ENCODE measurements at places on chromosomes 4 and X. TPM values are rescaled to one million over a fixed set of nuclear protein-coding genes. Genes with fewer than 3 reads are reported as not detected.

The ERCC6L gene
- total RNA-seq: not detected

The MGARP gene
- not detected for total RNA-seq

The C4orf54 gene
- total RNA-seq: not detected

The ASB11 gene
- total RNA-seq: not detected

The HS6ST2 gene
- not detected for total RNA-seq

The LONRF3 gene
- 17.0 TPM for total RNA-seq

DNA sequence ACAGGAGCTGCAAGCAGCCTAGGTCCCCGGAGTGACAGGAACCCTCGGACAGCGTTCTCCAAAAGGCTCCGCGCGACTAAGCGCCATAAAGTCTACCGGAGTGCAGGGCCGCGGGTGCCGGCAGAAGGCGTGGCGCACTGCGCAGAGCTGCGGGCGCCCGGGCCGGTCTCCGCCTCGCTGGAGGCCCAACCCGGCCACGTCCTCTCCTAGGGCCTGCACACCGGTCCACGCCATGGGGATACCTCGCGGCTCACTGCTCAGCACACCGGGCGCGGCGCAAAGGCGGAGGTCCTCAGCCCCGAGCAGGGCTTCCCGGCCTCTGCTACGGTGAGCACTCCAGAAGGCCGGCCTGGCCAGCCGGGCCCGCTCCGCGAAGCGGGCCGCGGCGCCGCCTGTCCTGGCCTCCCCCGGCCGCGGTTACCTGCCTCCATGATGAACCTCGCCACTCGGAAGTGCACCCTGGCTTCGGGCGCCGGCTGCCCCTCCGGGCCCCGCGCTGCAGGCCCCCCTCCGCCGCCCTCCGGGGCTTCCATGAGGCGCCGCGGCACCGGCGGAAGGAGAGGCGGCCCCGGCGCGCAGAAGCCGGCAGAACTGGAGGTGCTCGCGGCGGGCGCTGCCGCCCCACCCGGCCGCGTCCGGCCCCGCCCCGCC is at the start of gene CCNQ:
TSS of gene CCNQ (minus strand) at position 599 of the 651 bp plus-strand sequence. CDS start at position 533, 66 bp downstream.
- no peak for DNase-seq
- H3K4me3 ChIP-seq: peak within 1 kb of the TSS; percentile 95
- H3K36me3 ChIP-seq: no peaks in the 10 kb centered on the region
- H3K4me1 ChIP-seq: peaks cover 31% of the 10 kb centered on the region

DNA sequence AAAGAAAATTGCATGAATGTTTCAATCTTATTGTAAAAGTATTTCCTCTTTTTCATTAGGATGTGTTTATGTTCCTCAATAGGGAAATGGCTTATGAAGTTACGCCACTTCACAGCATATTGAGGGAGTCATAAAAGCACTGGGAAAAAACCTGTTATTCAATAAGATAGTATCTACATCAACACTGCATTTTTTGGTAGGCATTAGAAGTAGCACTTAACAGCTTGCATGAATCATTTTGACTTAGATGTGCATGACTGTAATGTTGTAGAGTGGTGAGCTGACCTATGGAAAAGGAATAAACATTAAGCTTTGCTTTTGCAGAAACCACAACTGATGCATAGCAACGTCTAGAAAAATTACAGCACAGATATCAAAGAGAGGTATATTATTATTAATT is 111.2 kb upstream of the GRXCR1 start:
- peaks cover 2% of the 10 kb centered on the region for H3K36me3 ChIP-seq
- no peak overlapping the region for H3K4me3 ChIP-seq
- no peak overlapping the region for H3K27ac ChIP-seq
- DNase-seq: no peak
- no peaks in the 10 kb centered on the region for H3K27me3 ChIP-seq
- H3K4me1 ChIP-seq: peaks cover 3% of the 10 kb centered on the region

GRCh38 chrX:1442724-1443367 is 9.9 kb downstream of the ASMTL start:
- no peak overlapping the region for H3K27ac ChIP-seq
- H3K4me1 ChIP-seq: no peaks in the 10 kb centered on the region
- DNase-seq: no peak
- no peak overlapping the region for H3K4me3 ChIP-seq

- H3K4me3 ChIP-seq: no peak overlapping the region
- H3K27me3 ChIP-seq: peaks cover 41% of the 10 kb centered on the region
Observed at GRCh38 chr4:57119054-57119651, 9.0 kb upstream of the IGFBP7 start.

GRCh38 chrX:13357925-13358324 is 38.1 kb upstream of the ATXN3L start:
- DNase-seq: no peak
- peaks cover 3% of the 10 kb centered on the region for H3K4me1 ChIP-seq
- H3K4me3 ChIP-seq: no peak overlapping the region
- no peaks in the 10 kb centered on the region for H3K36me3 ChIP-seq
- no peak overlapping the region for H3K27ac ChIP-seq
- no peaks in the 10 kb centered on the region for H3K27me3 ChIP-seq

DNA sequence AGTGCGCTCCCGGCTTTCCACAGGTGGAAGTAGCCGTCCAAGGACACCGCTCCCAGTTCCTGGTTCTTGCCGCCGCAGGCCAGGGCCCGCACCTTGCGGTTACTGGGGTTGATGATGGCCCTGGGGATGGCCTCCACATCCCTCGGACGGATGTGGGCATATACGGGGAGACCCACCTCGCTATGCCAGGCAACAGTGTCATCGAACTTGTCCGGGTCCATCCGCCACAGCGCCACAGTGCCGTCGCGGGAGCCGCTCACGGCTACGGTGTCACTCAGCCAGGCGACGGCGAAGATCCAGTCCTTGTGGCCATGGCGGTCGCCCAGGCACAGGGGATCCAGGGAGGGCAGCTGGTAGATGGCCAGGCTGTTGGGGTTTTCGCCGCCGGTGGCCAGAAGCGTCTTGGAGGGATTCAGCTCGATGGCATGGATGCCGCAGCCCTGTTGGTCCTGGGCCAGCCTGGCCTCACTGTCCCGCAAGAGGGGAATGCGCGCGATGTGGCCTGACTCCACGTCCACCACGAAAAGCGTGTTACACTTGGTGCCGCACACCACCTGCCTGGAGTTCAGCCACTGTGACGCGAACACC is 795 bp downstream of the DCAF12L1 start:
- H3K4me1 ChIP-seq: no peaks in the 10 kb centered on the region
- no peak overlapping the region for H3K4me3 ChIP-seq
- DNase-seq: no peak
- H3K27ac ChIP-seq: no peak overlapping the region

DNA sequence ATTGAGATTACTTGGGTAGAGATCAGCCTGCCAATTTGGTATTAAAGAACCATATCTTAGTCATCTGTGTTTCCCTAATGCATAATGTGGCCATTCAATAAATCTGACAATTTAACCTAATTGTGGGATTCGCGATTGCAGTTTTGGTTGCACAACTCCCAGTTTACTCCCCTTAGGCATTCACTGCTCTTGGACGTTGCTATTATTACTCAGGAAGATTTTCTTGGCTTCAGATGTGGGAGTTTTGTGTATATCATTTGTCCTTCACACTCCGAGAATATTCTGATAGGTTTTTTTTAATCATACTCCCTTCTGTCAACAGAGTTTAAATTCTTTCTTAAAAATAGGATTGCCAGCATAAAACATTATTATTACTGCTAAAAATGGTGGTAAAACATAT is 22.0 kb upstream of the TRPC3 start:
- peaks cover 6% of the 10 kb centered on the region for H3K36me3 ChIP-seq
- no peak overlapping the region for H3K27ac ChIP-seq
- no peak for DNase-seq
- H3K4me3 ChIP-seq: no peak overlapping the region
- peaks cover 9% of the 10 kb centered on the region for H3K4me1 ChIP-seq

GRCh38 chrX:153649178-153649914 is 2.3 kb downstream of the DUSP9 start:
- DNase-seq: no peak
- H3K4me3 ChIP-seq: no peak overlapping the region
- no peaks in the 10 kb centered on the region for H3K36me3 ChIP-seq
- H3K27ac ChIP-seq: no peak overlapping the region
- H3K4me1 ChIP-seq: no peaks in the 10 kb centered on the region

DNA sequence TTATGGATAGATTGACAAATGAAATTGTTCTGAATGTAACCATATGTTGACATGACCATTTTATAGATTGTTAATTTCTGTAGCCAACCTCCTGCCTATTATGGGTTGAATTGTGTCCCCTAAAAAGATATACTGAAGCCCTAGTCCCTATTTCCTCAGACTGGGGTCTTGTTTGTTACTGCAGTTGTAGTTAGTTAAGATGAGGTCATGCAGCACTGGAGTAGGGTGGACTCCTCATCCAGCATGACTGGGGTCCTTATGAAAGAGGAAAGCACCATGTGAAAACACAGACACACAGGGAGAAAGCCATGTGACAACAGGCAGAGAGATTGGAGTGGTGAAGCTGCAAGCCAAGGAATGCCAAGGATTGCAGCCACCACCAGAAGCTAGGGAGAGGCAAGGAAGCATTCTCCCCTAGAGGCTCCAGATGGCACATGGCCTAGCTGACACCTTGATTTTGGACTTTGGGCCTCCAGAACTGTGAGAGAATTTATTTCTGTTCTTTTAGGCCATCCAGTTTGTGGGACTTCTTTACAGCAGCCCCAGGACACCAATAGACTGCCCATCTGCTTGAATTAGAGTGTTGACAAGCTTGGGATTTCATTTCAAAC is 14.0 kb downstream of the MTM1 start:
- H3K4me3 ChIP-seq: no peak overlapping the region
- no peaks in the 10 kb centered on the region for H3K36me3 ChIP-seq
- peaks cover 21% of the 10 kb centered on the region for H3K4me1 ChIP-seq
- no peak for DNase-seq

DNA sequence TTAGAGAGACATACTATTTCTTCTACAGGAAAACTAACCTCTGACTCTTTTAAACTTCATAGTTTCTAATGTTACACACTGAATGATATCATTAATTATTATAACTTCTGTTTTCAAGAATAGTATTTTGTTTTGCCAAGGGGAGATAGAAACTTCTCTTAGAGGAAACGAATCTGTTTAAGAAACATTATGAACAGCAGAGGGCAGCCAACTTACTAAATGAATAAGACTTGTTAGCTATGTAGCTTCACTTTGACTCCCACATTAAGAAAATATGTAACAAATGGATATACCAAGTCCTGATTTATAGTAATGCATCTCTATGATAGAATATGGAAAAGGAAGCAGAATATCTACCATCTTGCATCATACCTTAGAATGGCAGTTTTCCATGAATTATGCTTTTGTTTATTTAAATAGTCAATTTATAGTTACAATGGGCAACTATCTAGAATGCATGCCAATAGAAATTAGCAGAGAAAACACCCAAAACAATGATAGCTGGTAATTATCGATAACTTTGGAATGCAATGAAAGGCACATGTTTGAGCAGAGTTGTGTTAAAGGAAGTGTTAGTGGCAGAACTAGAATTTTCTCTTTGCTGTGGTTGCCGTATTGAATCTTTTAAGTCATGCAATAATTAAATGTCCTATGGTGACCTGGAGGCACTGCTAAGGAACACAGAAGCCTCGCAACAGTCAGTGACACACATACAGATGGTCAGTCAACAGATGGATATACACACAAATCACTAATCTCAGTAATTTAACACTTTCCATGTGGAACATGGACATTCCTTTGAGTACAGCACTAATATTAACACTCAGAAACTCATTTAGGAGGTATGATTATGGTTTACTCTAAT is 105.7 kb upstream of the PDLIM3 start:
- H3K4me1 ChIP-seq: peaks cover 3% of the 10 kb centered on the region
- no peak overlapping the region for H3K27ac ChIP-seq
- H3K27me3 ChIP-seq: peaks cover 59% of the 10 kb centered on the region
- H3K4me3 ChIP-seq: no peak overlapping the region
- no peak for DNase-seq

- H3K4me3 ChIP-seq: no peak overlapping the region
- DNase-seq: no peak
- no peaks in the 10 kb centered on the region for H3K27me3 ChIP-seq
- H3K4me1 ChIP-seq: no peaks in the 10 kb centered on the region
- no peak overlapping the region for H3K27ac ChIP-seq
Observed at GRCh38 chr4:125677665-125678307, 363.0 kb downstream of the FAT4 start.

DNA sequence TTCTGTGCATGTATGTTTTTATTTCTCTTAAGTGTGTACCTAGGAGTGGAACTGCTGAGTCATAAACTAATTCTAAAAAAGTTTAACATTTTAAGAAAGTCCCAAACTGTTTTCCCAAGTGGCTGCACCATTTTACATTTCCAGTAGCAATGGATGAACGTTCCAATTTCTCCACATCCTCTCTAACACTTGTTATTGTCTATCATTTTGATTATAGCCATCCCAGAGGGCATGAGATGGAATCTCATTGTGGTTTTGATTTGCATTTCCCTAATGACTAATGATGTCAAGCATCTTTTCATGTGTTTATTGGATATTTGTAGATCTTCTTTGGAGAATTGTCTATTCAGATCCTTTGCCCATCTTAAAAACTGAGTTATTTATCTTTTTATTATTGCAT is 82.5 kb downstream of the PPEF1 start:
- H3K4me3 ChIP-seq: no peak overlapping the region
- DNase-seq: no peak
- no peak overlapping the region for H3K27ac ChIP-seq
- H3K27me3 ChIP-seq: no peaks in the 10 kb centered on the region

DNA sequence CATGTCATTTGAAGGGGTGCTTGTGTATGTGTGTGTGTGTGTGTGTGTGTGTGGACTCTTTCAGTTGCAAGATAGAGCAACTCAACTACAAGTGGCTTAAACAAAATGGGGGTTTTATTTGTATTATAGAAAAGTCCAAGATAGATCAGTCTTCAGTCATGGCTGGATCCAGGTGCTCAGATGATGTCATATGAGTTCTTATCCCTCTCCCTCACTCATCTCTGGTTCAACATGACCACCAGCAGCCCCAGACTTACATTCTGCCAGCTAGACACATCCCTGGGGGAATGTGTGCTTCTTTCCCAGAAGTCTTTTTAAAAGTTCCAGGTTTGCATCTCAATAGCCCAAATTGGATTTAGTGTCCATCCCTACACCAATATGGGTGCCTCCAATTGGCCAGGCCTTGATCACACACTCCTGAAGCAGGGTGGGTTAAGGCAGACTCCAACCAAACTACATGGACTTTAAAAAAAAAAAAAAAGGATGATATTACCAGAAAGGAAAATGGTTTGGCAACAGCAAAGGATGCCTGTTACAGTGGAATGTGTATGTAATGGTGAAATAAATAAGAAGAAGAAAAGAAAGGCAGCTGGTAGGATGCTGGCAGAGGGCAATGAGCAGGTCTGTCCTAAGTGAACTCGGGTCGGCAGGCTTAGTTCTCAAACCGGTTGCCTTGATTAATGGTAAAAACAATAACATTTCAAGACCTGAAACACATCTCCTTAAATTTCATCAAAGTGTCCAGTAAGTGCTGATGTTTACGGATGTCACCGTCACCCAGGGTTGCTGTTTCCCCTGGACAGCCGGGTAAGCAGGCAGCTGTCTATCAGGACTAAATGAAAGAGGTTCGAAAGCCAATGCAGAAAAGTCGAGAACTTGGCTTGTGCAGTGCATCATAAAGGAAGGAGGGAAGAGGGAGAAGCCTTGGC is 107.7 kb downstream of the SMIM20 start:
- H3K36me3 ChIP-seq: peaks cover 1% of the 10 kb centered on the region
- peaks cover 46% of the 10 kb centered on the region for H3K27me3 ChIP-seq
- DNase-seq: no peak
- no peak overlapping the region for H3K4me3 ChIP-seq
- H3K27ac ChIP-seq: no peak overlapping the region

- peaks cover 17% of the 10 kb centered on the region for H3K27me3 ChIP-seq
- no peak for DNase-seq
- no peak overlapping the region for H3K4me3 ChIP-seq
- H3K27ac ChIP-seq: no peak overlapping the region
- no peaks in the 10 kb centered on the region for H3K36me3 ChIP-seq
Observed at GRCh38 chr4:25538430-25538829, 117.2 kb upstream of the SLC34A2 start.

- H3K27ac ChIP-seq: no peak overlapping the region
- peaks cover 3% of the 10 kb centered on the region for H3K4me1 ChIP-seq
- DNase-seq: no peak
- H3K4me3 ChIP-seq: no peak overlapping the region
Observed at GRCh38 chr4:82523179-82523578, 38.6 kb downstream of the TMEM150C start.

Data from T-helper 17 cell (primary cell).